Myocyte (in vitro differentiated cells): ENCODE measurements at places on chromosomes 7 and 10. TPM values are rescaled to one million over a fixed set of nuclear protein-coding genes. Genes with fewer than 3 reads are reported as not detected.

DNA sequence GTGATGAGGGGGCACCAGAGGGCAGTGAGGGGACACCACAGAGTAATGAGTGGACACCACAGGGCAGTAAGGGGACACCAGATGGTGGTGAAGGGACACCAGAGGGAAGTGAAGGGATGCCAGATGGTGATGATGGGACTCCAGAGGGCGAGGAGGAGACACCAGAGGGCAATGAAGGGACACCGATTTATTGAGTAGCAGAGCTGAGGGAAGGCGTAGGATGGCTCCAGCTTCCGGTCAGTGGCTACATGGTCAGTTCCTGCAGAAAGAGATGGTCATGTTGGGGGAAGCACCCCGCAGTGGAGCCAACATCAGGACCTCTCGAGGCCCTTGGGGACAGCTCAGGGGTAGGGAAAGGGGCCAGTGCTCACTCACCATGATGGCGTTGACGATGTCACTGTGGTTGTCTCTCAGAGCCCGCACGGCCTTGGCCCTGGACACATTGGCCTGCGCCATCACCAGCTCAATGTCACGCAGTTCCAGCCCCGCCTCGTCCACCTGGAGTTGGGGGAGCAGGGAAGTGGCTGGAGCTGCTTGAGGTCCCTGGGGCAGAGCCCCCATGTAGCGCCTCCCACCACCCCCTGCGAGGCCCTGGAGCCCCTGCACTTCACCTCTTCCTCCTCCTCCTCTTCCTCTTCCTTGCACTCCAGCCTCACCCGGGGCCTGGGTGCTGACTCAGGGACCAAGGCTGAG lies 8.4 kb downstream of the NACAD start:
- DNase-seq = no peak

- no peak for DNase-seq
Measured at GRCh38 chr10:2097937-2098336, 360.6 kb upstream of the ADARB2 start.

The RELN gene
- total RNA-seq = 0.05 and 0.13 TPM in 2 replicates

GRCh38 chr7:141624763-141625162 lies 73.6 kb downstream of the AGK start:
- DNase-seq = no peak
